ENCODE measurements at places on chromosomes 7 and 10.

- DNase-seq, result no peak
These were observed 80.6 kb upstream of the NAMPT start for GRCh38 chr7:106365252-106366005.

GRCh38 chr7:138316421-138317043 is 143.5 kb upstream of the TRIM24 start:
- DNase-seq, result no peak

DNA sequence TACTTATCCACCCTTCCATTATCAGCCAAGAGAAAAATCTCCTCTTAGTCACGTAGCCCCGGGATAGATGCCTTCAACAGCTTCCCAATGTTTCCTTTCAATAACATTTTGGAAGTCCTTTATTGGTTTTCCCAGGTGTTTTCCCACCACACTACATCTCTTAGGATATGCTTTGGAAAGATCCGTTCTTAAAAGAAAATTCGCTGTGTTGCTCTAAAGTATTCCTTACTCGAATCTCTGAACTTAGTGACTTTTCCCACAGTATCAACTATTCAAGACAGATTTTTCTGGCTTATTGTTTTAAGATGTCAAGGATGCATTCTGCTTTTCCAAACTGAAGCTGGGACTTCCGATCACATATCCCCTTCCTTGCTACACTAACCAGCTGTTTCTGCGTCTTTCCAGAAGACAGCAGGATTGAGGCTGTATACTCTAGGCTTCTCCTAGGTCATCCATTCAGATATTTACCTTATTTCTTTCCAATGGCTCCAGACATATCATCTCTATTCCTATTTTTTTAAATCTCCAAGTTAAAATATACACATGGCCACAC is 36.5 kb upstream of the SVIL start:
- no peak for DNase-seq

GRCh38 chr10:56348101-56348500 is 13.0 kb downstream of the ZWINT start:
- no peak for DNase-seq

DNA sequence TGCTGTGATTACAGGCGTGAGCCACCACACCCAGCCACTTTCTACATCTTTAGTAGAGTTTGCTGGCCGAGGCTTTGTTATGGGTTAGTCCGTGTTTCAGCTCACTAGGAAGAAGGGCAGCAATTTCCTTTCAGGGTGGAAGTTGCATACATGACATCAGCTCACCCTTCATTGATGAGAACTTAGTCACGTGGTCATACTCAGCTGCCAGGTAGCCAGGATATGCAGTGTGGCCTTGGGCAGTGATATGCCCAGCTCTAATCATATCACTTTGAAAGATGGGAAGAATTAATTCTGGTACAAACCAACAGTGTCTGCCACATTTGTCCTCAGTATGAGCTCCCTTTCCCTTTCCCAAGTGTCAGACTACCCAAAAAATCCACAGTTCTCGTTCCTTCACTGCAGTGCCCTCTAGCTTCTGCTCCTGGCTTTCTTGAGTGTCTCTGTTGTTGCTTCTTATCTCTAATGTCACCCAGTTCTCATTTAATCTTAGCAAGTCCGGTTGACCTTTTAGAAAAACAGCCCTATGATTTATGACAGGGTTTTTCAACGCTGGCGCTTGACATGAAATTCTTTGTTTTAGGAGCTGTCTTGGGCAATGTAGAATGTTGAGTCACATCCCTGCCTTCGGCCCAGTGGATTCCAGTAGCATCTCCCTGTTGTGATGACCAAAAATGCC is 108.7 kb upstream of the ITGB1 start:
- no peak for DNase-seq

DNA sequence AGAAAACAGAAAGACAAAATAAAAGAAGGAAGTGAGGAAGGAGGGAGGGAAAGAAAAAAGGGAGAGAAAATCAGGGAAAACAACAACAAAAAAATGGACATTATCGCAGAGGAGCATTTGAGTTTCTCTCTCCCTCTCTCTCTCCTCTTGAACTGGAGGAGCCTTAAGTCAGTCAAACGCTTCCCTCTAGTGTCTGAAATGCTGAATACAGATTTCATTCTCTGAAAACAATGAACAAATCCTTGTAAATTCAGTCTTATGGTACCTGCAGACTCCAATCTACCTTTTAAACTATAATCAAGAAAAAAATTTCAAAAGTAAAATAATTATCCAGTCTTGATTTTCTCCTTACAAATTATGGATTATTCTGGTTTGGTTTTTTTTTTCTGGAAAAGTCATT is 89.2 kb upstream of the PFKP start:
- no peak for DNase-seq

DNA sequence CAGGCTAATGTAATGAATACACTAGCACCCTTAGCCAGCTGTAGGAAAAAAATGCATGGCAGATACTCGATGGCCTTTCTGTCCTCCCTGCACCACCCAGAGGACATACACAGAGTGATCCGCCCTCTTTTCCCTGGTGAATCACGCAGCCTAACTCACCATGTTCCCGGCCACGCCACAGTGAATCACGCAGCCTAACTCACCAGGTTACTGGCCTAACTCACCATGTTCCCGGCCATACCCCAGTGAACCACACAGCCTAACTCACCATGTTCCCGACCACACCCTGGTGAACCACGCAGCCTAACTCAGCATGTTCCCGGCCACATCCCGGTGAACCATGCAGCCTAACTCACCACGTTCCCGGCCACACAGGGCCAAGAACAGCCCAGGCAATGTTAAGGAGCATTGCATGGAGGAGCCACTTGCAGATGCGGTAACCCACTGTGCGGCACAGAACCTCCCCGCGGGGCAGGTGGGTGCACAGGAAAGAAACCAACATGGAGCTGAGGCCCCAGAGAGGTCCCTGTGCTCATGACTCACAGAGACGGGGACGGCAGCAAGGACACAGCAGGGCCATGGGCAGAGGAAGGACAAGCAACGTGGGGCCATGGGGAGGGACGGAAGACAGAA is 508.5 kb downstream of the DNAJB6 start:
- DNase-seq, result no peak

- no peak for DNase-seq
These were observed 623.7 kb downstream of the TYW1 start for GRCh38 chr7:67620216-67620933.

- DNase-seq, result no peak
These were observed 46.3 kb upstream of the GPAM start for GRCh38 chr10:112229901-112230300.

- DNase-seq, result no peak
These were observed at the start of gene GHRHR for GRCh38 chr7:30963842-30964241. Gene GHRHR (plus strand): TSS chr7:30963953. CDS start chr7:30964069, 116 bp downstream.

DNA sequence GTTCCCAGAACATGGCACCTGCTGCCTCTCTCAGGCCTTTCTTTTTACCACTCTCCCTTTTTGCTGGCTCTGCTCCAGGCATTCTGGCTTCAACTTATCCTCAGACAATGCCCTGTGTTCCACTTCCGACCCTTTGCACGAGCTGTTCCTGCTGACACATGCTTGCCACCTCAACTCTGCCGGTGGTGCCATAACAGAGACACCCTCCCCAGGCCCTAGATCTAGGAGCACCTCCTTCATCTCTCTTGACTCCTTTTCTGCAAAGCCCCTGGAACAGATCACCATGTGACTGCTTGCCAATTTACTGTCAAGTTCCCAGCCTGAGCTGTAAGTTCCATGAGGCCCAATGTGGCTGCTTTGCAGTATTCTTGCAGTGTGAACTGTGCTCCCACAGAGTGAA is 256.0 kb upstream of the MKI67 start:
- no peak for DNase-seq

DNA sequence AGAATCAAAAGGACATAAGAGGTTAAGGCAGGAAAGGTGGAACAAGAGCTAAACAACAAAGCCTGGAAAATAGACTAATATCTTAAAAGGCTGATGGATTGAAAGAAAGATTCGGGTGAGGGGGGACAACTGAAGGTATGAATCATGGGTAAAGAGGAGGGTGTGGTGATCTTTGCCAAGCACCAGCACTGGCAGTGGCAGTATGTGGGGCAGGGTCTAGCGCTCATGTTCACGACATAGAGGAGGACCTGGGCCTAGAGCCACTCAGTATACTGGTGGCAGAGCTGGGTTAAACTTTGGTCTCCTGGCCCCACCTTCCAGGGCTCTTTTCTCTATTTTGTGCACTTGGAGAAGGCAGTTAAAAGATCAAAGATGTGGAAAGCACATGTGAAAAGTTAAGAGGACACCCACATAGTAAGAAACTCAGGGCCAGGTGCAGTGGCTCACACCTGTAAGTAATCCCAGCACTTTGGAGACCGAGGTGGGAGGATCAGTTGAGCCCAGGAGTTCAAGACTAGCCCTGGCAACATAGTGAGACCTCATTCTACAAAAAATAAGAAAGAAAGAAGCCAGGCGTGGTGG is 40.5 kb upstream of the MMD2 start:
- no peak for DNase-seq

DNA sequence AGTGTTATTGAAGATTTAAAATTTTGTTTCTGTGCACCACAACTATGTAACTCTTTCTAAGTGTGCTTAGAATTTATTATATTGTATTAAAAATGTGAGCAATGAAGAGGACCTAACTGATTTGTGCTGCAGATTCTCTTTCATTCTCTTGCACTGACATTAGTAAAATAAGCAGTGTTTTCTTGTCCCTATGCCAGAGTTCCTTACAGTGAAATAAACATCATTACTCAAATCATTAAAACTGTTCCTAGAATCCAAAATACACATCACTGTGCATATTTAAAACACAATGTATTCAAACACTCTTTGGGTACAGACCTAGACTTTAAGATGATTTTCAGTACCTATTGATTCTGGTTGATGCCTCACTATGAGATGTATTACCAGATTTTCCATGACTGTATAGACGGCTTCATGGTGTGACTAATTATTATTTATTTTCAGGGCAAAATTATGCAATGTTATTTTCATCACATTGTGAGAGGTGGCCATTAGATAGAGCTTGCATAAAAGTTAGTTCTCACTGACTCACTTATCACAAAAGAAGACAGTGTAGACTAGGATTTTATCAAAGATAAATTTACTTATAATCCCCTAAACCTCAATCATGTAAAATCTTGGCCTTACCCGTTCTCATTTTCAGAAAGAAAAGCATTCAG is 93.4 kb downstream of the PTPRZ1 start:
- no peak for DNase-seq

DNA sequence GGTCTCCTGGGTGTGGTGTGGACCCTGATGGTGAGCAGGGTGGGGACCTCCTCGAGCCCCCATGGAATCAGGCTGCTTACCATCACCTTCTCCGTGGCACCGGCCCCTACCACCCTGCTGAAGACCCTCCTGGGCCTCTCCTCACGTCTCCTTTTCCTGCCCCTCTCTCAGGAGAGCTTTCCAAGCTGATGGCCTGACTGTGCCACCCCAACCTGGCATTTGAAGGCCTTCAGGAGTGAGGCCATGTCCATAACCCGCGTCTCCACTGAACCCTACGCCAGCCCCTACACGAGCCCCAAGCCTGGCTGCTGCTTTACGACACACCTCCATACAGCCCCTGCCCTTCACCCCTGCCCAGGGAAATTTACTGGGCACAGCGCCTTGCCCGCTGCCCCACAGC is 55.4 kb downstream of the ZRANB1 start:
- DNase-seq, result no peak

GRCh38 chr7:120272701-120273475 is at the start of gene KCND2:
Gene KCND2 (plus strand): TSS chr7:120273175.
- DNase-seq, result peak; percentile 36

- DNase-seq, result no peak
These were observed 25.2 kb upstream of the GNAT3 start for GRCh38 chr7:80537091-80537490.

DNA sequence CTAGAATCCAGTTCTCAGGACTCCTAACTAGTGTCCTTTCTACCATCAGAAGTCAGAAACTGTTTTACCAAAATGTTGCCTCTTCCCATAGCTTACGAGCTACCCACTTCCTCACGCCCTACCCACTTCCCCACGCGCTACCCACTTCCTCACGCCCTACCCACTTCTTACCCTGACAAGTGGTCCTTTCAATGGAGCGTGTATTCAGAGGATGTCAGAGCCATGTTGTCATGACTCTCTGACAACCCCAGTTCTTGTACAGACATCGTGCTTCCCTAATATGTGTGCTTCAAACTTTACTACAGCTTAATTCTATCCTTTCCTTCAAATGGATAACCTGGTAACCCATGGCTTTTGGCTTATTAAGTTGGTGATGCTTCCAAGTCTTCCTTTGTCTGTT is 84.8 kb upstream of the PHF14 start:
- DNase-seq, result no peak

DNA sequence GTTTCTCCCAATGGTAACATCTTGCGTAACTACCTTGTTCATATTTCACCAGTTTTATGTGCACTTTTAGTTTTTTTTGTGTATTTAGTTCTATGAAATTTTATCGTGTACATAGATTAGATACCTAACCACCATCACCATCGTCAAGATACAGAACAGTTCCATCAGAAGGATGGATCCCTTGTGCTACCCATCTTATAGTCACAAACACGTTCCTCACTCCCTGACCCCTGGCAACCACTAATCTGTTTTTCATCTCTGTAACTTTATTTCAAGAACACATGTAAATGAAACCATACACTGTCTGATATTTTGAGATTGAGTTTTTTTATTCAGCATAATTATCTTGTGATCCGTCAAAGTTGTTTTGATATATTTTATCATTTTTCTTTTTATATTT is 29.9 kb downstream of the FANK1 start:
- DNase-seq, result no peak

- no peak for DNase-seq
These were observed 79.2 kb downstream of the SRPK2 start for GRCh38 chr7:105309235-105310169.

GRCh38 chr10:132906836-132907235 is 35.5 kb downstream of the CFAP46 start:
- peak; percentile 28 for DNase-seq

- no peak for DNase-seq
These were observed 51.1 kb downstream of the SPOCK2 start for GRCh38 chr10:72037266-72037665.

GRCh38 chr7:36762394-36762793 is 38.1 kb upstream of the AOAH start:
- no peak for DNase-seq

DNA sequence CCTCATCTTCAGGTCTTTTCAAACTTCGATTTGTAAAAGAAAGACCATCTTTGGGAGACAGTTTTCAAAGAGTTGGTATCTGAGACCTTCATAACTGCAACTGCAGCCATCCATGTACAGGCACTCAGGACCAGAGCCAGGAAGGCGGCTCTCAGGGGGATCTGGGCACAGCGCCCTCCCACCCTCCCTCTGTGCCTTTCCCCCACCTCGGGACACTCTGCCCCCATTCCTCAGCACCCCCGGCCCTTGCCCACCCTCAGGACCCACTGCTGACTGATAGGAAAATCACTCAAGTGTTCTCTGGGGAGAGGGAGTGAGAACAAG is 143.6 kb downstream of the CUBN start:
- DNase-seq, result no peak
